Activated CD4-positive, alpha-beta T cell treated with anti-CD3 and anti-CD28 coated beads, Interleukin-2, Interleukin-6, amounts not matched to agents 100 ng/mL and 50 ng/mL, durations not matched to agents 16 hours and 8 hours (primary cell): ENCODE measurements at places on chromosomes 1 and 21.

DNA sequence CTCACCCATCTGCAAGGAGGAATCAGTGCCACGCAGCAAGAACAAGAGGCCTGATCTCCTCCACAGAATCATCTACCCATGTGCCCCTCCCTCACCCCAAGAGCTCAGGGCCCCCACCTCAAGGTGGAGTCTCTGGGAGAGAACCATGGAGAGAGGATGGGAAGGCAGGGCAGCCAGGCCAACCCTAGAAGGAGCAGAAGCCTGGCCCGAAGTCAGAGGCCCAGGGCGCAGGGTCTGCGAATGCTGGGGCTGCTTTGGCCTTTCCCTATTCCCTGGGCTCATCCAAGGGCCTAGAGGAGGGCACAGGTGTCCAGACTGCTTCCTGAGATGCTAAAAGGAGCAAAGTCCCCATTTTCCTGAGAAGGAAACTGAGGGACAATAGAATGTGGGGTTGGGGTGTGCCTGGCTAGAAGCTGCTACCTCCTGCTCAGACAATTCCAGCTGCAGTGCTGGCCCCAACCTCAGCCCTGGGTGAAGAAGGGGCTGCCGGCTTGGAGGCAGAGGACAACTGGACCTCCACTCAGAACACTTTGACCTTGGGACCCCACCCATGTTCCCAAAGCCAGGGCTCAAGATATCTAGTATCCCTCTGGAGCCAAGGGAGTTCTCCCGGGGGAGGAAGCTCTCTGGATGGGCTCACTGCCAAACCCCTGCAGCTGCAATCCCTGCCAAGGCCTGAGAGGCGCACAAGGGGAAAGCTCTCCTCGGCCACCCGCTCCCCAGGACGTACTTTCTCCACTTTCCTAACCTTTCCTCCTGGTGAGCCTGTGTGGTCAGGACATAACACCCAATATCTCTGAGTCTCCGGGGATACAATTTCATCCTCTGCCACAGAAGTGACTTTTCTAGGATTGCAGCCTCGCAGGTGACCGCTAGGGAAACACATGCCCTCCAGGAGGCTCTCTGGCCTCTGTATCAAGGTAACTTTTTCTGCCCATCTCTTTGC lies 16.6 kb upstream of the LEMD1 start:
- no peak for DNase-seq

- DNase-seq = no peak
Observed at GRCh38 chr1:114435088-114435715, 75.8 kb downstream of the TRIM33 start.

DNA sequence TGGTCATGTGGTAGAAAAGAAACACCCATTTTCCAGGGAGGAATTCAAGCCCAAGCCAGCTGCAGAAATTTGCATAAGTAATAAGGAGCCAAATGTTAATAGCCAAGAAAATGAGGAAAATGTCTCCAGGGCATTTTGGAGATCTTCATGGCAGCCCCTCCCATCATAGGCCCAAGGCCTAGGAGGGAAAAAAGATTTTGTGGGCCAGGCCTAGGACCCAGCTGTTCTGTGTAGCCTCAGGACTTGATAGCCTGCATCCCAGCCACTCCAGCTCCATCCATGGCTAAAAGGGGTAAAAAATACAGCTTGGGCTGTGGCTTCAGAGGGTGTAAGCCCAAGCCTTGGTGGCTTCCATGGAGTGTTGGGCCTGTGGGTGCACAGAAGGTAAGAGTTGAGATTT lies 21.4 kb upstream of the LYPD8 start:
- DNase-seq = no peak

GRCh38 chr1:2317230-2318065 lies 73.9 kb downstream of the MORN1 start:
- no peak for DNase-seq

DNA sequence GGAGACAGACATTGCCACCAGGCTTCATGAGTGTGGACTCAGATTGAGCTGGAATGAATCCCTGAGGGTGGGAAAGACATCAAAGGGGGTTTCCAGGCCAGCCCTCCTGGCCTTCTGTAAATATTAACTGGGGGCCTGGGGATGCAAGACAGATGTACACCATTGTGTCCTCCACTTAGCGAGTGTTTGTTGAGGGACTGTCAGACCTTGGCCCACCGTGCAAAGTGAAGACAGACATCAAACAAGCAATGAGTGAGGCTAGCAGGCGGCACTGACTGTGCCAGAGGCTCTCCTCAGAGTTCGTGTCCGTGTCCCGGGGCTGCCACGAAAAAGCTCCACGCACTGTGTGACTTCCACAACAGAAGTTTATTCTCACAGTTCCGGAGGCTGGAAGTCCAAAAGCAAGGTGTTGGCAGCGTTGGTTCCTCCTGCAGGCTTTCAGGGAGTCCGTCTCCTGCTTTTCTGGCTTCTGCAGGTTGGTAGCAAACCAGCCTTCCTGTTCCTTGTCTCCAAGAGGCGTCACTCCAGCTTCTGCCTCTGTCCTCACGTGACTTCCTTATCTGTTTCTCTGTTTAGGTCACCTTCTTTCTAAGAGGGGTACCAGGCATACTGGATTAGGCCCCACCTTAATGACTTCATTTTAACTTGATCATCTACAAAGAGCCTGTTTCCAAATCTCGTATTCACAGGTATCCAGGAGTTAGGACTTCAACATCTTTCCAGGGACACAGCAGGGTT lies 59.1 kb downstream of the DISP3 start:
- no peak for DNase-seq

DNA sequence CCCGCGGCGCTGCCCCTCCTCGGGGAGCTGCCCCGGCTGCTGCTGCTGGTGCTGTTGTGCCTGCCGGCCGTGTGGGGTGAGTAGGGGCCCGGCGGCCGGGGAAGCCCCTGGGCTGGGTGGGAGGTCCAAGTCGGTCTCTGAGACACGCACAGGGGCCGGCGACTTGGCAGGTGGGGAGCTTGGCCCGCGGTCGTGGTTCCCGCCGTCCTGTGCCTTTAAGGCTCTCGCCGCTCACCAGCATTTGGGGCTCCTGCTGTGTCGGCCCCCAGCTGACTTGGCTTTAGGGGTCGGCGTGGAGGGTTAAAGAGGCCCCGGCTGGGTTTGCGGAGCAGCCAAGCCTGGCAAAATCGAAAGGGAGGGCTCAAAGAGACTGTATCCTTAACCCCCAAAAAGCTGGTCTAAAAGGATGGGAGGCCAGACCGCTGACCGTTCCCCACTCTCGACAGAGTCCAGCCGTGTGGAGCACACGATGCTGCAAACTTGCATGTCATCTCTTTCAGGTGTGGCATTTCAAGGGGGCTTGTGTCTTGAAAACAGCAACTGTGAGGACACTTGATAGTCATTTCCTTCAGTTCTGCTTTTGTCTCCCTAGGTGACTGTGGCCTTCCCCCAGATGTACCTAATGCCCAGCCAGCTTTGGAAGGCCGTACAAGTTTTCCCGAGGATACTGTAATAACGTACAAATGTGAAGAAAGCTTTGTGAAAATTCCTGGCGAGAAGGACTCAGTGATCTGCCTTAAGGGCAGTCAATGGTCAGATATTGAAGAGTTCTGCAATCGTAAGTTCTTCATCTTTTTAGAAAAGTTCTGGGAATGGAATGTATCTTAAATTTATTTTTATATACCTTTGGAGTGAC lies 540 bp downstream of the CD55 start:
- DNase-seq = peak; percentile 32

GRCh38 chr21:41219498-41220207 lies 51.7 kb downstream of the BACE2 start:
- DNase-seq = no peak

DNA sequence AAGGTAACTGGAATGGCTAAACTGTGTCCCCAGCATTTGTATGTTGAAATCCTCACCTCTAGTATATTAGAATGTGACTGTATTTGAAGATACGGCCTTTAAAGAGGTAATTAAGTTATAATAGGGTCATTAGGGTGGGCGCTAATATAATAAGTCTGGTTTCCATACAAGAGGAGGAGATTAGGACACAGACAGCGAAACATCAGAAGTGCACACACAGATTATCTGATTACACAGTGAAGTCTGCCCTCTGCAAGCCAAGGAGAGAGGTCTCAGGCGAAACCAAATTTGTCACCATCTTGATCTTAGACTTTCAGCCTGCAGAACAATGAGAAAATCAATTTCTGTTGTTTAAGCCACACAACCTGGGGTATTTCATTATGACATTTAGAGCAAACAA lies 2233.1 kb downstream of the MRPL39 start:
- DNase-seq = no peak

GRCh38 chr1:202656057-202656456 lies 54.2 kb downstream of the SYT2 start:
- DNase-seq = no peak

GRCh38 chr21:37565530-37566223 lies 199.1 kb downstream of the DYRK1A start:
- DNase-seq = no peak

DNA sequence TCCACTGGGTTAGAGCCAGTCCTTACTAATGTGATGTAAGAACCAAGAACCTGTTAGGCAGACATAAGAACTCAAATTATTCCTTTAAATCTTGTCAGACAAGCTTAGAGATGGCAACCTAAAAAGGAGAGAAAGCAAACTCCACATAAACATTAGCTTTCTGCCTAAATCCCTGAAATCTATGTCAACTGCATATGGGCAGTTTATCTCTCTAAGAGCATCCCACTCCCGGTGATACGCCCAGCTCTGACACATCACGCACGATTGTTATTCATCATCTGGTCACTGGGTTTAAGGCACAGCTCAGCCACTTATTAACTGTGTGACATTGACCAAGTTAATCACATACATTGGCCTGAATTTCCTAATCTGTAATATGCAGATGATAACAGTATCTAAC lies 323.7 kb downstream of the HHIPL2 start:
- no peak for DNase-seq

DNA sequence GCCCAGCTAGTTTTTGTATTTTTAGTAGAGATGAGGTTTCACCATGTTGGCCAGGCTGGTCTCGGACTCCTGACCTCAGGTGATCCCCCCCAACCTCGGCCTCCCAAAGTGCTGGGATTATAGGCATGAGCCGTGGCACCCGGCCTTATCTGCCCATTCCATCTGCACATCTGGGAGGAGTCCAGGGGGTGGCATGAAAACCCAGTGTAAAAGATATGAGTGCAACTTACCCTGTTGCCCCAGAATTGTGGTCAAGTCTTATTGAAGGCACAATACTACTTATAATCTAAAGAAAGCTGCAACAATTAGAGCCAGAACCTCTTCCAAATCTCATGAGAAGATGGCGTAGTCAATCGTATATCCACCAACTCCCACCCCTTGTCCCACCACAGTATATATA lies 18.4 kb downstream of the CTXND2 start:
- DNase-seq = no peak

- DNase-seq = no peak
Observed at GRCh38 chr1:82478916-82479315, 678.2 kb downstream of the ADGRL2 start.

GRCh38 chr1:208475951-208476845 lies 232.0 kb upstream of the PLXNA2 start:
- no peak for DNase-seq

- no peak for DNase-seq
Observed at GRCh38 chr1:240478536-240478935, 133.4 kb downstream of the GREM2 start.

DNA sequence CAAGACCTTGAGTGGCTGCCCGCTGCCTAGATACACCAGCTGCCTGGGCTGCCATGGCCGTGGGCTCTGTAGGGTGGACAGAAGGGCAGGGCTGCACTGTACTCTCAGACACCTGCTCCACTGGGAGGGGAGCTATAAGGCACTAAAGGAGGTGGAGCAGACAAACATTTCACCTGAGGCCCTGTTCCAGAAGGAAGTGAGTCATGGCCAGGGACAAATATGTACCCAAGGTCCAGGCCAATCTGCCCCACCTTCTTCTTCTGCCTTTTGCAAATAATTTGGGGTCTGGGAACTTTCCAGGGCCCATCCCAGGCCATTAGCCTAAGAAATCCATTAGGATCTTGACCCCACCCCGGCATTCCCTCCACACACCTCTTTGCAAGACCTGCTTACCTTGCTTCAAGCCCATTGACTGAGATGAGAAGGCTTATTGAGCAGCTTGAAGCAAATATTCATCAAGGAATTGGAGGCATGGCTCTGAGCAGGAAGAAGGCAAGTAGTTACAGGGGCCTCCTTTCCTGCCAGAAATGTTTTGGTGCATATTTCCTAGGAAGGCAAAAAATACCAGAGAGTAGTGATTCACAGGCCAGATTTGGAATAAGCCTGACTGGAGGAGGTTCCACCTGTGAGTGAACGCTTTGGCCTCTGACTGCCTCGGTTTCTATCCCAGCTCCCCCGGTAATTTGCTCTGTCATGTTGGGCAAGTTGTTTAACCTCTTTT lies at the start of gene CAPN8:
Gene CAPN8 (minus strand): TSS at position 110 of the 721 bp plus-strand sequence. CDS start 55 bp downstream, at position 55.
- no peak for DNase-seq

- no peak for DNase-seq
Observed at GRCh38 chr1:232440325-232441035, 189.5 kb downstream of the SIPA1L2 start.

GRCh38 chr21:16535626-16536025 lies 805.8 kb downstream of the USP25 start:
- no peak for DNase-seq

- DNase-seq = no peak
Observed at GRCh38 chr1:66758241-66758755, 6.0 kb downstream of the DYNLT5 start.

DNA sequence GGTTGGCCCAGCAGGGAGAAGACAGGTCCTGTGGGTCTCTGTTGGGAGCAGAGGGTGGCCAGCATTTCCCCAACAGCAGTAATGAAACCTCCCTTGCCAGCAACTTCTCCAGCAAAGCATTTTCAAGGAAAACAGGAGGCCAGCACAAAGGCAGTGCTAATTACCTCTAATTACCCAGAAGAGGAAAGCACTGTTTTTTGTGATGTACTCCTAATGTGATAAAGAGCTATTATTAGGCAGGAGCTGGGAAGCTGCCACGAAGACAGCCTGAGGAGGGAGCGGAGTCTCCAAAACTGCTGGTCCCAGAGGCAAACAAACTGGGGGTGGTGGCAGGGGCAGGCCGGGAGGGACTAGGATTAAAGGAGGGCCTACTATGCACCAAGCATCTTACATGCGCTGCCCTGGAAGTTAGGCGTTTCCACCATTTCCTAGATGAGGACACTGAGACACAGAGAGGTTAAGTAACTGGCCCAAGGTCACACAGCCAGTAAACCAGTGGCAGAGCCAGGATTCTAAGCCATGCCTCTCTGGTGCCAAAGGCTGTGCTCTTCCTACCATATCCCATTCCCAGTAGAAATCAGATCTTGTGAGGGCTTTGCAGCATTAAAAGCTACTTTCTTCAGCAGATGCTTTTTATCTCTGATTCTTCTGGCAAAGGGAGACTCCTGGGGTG lies 24.5 kb downstream of the HTR6 start:
- no peak for DNase-seq
